ENCODE measurements at places on chromosomes 4 and X.
A peak's percentile ranks its signal among the peaks of the same experiment; 100 is the strongest.

GRCh38 chr4:115042496-115042895 lies 70.9 kb downstream of the NDST4 start:
- no peak for DNase-seq

DNA sequence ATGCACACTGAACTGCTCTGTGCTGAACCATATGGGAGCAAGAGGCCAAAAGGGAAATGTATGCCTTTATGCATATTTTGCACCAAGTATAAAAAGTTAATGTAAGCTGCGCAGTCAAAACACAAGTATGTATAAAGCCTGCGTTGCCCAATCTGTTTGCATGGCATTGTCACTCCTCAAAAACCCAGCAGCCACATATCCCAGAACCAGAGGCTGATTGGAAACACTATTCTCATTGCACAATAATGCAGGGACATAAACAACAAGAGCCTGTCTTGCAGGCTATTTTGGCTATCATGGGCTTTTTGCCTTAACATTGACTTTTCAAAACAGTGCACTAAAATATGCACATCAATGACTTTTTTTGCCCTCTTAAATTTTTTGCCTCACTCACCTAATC lies 5.1 kb upstream of the ASB9 start:
- DNase-seq: no peak

GRCh38 chr4:122673252-122673651 lies 52.4 kb upstream of the IL21 start:
- no peak for DNase-seq

- no peak for DNase-seq
Observed at GRCh38 chr4:40812856-40813255, 63.1 kb downstream of the NSUN7 start.

DNA sequence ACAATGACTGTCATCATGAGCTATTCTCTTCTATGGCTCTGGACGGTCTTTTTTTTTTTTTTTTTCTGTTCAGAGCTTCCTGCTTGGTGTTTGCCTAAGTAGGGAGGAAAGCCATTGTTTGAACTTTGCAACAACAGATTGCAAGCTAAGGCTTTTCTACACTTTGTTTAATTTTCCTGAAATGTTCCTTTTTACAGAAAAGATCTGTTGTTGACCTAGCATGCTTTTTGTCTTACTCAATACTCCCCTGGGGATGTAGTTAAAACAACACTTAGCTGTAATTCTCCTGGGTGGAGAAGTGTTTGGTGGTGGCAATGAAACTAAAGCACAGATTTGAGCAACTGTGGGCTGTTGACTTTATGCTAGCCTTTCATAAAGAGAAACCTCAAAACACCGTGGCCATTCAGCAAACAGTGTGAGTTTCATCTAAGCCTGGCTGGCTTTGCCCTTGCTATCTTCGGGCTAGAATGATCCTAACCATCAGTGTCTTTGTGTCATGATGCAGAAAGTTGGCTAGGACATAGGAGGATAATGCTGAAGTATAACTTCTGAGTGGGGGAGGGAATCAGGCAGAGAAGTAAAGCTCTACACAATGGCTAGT lies 110.5 kb downstream of the ANXA3 start:
- DNase-seq: no peak

DNA sequence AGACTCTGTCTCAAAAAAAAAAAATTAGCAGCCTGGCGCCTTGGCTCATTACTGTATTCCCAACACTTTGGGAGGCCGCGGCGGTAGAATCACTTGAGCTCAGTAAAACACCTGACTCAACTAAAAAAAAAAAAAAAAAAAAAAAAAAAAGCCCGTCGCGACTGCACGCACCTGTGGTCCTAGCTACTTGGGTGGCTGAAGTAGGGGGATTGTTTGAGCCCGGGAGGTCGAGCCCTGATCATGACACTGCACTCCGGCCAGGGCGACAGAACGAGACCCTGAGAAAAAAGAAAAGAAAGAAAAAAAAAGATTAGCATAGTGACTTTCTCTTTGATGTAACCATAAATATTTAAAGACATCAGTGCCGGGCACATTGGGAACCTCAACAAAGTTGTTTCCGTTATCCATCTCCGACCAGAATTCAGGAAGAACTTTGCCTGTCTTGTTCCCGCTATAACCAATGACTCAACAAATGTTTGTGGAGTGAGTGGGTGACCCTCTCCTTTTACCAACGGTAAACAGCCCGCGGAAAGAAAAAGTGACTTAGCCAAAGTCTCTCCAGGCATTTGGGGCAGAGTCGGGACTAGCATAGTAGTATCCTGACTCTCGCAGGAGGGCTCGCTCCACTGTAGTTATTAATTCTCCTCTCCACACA lies 553 bp upstream of the MED28 start:
- DNase-seq: peak; percentile 11

DNA sequence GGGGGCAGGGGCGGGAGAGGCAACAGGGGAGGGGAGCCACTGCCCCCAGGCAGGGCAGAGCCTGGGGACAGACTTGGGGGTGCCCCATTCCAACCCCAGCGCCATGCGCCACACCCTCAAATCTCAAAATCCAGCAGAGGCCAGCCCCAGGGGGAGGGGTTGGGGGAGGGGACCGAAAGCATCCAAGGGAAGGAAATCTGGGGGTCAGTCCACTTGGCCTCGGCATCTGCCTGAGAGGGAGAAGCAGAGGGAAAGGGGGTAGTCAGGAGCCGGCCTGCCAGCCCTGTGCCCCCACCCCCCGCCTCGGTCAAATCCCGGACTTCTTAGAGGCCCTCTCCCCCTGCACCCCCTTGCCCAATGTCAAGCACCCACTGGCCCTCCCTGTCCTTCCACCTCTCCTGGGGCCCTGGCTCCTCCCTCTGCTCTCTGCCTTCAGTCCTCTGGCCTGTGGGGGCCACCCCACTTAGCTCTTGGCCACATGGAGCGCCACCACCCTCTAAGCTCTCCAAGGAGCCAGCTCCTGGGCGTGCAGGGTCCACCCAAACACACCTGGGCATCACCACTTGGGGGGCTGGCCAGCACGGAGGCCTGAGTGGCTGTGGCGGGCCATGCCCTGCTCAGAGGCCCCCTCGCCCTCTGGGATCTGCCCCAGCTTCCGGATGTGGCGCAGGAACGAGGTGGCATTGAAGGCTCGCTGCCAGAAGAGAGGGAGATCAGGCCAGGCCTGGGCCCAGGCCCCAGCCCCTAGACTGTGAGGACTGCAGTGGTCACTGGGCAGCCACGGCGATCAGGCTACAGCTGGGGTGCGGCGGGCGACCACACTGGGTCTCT lies 3.5 kb downstream of the PNCK start:
- no peak for DNase-seq

GRCh38 chrX:9825966-9826365 lies 39.7 kb downstream of the SHROOM2 start:
- no peak for DNase-seq

DNA sequence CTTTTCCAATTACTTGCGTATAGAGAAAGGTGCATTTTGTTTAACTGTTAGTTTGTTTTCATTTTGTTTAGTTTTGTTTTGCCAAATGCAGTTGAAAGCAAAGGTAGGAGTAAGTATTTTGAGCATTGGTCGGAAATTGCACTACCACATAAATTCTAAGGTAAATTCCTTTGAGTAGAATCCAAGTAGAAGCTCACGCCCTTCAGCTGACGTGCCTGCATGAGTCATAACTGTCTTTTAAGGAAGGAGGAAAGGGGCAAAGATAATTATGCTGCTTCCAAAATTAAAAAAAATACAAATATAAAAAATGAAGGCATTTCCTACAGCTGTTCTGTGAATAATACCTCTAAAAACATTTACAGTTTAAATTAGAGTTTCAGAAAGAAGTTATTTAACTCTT lies 110.2 kb upstream of the MYOZ2 start:
- no peak for DNase-seq

DNA sequence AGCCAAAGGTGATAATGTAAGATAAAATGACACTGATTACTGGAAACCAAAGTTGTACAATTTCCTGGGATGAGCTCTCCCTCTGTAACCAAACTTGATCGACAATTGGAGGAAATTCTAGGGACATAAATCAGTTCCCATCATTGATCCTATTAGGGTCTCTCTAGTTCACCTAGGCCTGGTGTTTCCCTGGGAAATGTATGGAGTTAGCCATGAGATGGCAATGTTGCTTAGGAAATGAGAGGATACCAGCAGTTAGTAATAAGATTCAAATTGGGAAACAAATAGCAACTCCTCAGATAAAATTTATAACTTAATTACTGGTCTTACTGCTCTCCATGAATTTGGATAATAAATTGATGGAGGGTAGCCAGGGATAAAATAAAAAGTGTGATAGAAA lies 52.2 kb downstream of the SPATA18 start:
- DNase-seq: no peak

DNA sequence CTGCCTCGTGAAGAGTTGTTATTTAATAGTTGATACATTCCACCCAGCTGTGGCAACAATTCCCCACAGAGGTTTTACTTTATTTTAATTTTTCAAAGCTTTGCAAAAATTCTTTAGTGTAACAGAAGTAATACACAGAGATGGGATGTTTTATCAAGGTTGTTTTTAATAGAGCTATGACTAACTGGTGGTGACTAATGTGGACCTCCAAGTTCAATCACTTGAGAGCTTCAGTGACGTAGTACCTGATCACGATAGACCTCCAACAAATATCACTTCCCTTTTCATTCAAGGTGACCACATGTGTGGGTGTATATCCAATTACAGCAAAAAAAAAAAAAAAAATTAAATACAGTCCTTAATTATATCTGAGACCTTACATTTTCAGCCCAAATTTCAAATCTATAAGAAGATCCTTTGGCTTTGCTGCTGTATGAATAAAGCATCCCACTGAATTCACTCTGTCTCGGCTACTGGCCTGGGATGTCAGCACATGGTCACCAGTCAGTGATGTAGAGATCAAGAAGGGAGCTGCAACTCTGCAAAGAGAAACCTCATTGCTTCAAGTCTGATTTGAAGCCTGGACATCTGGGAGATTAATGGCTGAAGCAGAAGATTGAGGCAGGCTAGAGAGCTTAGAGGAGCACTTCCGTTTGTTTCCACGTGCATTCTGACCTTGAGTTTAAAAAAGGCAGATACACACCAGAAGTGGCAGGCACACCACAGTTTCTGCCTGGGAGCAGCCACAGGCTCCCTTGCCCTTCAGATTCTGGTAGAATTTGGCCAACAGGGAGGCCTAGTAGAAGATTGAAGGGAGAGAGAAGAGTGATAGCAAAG lies 345.9 kb upstream of the NOCT start:
- no peak for DNase-seq

DNA sequence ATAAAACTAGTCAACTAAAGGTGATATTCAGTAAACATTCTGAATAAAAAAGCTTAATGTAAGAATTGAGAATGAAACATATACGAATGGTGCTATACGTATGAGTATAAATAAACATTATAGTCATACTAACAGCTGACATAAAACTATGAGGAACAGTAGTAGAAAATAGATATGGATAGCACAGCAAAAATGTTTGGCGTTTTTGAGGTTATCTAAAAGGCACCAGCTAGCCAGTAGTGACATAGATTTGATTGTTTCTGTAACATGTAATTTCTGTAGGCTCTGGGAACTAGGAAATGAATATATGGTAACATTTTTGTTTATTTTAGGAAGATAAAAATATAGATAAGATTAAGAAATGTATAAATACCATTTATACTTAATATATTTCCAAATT lies 69.3 kb downstream of the SNX25 start:
- DNase-seq: no peak

DNA sequence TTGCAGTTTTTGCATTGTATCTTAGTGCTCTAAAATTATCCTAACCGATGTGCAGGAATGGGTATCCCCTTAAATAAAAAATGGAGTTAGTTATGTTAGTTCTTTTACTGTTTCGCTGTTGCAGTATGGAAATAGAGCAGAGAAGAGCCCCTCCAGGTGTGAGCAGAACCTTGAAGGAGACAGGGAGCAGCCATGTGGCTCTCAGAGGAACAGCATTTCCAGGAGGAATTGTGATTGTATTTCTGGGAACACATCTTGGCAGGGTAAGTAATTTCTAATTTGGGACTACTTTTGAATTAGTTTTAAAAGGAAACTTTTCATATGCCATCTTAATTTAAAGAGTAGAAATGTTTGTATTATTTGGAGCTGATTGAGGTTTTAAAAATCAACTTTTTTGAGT lies 5.3 kb upstream of the CCDC158 start:
- DNase-seq: no peak

- no peak for DNase-seq
Observed at GRCh38 chrX:152601848-152602616, 35.7 kb upstream of the GABRQ start.

DNA sequence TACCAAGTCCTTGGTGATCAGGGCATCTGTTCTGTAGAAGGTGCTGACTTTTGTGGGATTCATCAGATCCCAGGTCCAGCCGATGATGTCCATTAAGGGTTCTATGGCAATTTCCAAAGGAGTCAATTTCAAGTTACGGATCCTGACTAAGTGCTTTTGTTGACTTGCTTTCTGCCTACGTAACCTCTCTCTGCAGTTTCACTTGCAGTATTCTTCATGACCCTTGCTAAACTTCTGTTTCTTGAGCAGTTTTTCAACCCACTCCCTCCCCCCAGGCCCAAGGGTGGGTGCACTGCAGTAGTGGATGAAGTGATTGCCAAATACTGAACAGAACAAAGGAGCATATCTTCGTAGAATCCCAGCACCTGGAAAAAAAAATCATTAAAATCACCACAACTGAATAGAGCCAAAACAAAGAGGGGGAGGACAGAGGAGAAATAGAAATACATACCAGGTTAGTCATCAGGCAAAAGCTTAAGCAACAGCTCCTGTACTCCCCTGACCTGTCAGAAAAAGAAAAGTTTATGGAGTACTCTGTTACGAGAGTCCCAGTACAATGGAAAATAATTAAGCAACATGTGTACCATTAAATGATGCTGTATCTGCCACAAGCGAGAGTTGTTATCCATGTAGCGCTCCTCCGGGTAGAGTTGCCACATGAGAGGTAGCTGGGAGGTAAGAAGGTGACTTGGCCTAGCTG lies 5.8 kb downstream of the CMC4 start:
- no peak for DNase-seq

- no peak for DNase-seq
Observed at GRCh38 chr4:127772769-127773671, 9.1 kb upstream of the HSPA4L start.

GRCh38 chr4:9877123-9877522 lies 95.7 kb downstream of the DRD5 start:
- DNase-seq: no peak

- DNase-seq: no peak
Observed at GRCh38 chr4:128600996-128601871, 208.3 kb upstream of the JADE1 start.

- no peak for DNase-seq
Observed at GRCh38 chr4:5079581-5079980, 28.3 kb downstream of the STK32B start.

DNA sequence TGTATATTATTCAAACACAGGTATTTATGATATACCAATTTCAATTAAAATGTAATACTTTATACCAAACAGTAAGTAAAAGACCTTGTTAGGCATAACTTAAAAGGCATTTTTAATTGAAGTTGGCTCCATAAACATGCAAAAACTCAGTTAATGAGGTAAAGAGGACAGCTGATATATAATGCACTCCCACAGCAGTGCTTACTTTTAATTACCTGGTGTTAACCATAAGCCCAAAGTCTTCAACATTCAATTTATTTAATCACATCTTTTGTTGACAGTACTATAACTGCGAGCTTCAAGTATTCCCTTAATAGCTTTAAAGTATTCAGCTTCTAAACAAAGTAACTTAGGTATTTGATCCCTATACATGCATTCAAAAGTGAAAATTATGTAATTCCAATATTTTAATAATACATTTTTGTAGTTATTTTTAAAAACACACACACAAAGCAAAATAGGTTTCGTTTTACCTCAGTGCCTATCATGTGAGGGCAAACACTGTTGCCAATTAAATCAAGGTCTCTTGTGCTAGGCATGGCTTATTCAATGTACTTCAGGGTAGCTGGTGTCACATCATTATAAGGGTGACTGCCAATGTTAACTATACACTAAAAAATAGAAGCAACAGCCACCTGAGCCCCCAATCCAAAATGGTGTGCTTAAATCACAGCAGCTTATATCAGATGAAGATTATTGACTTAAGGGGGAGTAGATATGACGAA lies 197.1 kb downstream of the LRBA start:
- DNase-seq: no peak
